ENCODE measurements at places on chromosomes 3 and 15.
A peak's percentile ranks its signal among the peaks of the same experiment; 100 is the strongest.

GRCh38 chr3:187385296-187385695 is 17.1 kb downstream of the RTP4 start:
- no peak for DNase-seq

- no peak for DNase-seq
These were observed 86.7 kb upstream of the SNRPA1 start for GRCh38 chr15:101381671-101382212.

DNA sequence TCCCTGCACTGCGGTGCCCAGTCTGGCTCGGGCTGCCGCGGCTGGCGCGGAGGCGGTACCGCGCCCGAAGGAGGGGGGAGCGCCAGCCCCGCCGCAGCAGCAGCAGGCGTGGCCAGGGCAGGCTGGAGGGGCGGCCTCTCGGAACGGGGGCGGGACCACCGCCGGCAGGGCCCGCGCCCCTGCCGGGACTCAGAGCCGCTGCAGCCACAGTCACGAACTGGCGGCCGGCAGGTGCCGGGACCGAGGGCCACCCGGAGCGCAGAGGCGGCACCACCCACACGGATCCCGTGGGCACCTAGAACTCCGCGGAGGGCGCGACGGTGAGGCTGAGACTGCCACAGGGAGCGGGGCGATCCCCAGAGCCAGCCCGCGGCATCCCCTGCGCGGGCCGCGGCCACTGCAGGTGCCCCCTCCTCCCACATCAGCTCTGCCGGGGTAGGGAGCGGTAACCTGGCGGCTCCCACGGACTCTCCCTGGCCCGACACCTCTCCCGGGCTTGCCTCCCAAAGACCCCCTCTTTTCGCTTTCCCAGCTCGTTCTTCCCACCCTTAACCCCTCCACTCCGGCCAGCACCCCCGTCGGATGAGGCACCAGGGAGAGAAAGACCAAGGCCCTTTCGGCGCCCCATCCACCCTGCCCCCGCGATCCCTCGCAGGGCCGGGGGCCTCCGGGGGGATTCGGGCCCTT is at the start of gene VWA5B2:
TSS of gene VWA5B2 (plus strand) at position 192 of the 687 bp plus-strand sequence. CDS start 944 bp downstream, outside the sequence.
- DNase-seq: peak; percentile 82

DNA sequence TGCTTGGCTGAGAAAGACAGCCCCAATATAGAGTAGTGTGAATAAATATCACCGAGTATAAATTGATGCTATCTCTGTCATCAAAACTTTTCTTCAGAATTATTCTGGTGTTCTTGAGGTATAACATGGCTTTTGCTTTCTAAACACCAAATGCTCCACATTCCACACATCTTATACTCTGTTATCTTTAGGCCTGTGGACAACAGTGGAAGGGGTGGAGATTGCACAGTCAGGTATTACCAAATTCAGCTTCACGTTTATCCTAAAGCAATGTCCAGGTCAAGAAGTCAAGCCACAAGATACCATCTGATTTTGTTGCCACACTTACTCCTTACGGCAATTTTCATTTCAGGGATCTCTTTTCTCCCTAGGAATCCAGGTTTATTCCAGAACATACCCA is 394.8 kb downstream of the SI start:
- DNase-seq: no peak

DNA sequence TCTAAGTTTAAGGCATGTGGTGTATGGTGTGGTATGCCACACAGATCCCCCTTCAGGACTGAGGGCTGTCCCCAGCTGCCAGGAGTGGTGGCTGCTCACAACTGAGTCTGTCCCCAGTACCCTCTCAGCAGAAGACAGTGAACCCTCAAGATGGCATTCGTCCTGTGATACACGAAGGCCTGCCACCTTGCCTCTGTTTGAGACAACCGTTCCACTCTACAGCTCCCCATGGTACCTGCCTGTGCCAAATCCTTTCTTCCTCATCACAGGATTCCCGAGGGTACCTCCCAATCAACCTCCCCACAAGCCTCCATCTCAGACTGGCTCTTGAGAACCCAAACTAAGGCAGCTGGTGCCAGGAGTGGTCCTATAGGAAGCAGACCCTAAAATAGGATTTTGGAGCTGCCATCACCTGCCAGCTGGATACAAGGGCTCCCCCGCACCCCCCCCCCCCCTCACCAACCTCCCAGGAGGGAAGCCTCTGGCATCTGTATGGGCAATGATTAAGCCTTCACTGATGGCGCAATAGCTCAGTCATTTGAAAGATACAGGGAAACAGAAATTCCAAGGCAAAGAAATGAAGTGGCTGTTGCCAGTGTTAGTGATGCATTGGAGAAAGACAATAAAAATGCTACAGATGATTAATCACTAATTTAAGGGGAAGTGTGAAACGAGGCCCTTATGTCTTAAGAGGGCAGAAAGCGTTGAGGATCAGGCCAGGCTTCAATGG is 230.0 kb upstream of the LYSMD4 start:
- DNase-seq: no peak

GRCh38 chr3:76949462-76949861 is 90.4 kb upstream of the ROBO2 start:
- no peak for DNase-seq

DNA sequence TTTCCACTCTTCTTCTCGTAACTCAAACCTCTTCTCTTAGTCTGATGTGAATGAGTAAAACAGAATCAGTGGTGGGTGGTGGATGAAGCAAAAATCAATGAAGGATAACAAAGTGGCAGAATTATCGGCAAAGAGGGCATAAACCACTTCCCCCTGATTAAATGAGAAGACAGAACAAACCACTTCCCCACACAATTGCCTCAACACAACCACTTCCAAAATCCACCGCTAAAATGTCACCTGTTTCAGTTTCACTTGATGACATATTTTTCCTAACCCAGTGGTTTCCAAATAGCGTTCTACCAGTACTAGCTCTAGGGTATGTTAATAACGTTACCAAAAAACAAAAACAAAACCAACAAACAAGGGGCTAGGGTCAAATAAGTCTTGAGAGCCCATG is 478.7 kb upstream of the WNT5A start:
- no peak for DNase-seq

- DNase-seq: no peak
These were observed 137.9 kb downstream of the SUCLG2 start for GRCh38 chr3:67516496-67516895.

GRCh38 chr3:156561533-156561932 is 6.6 kb upstream of the SSR3 start:
- DNase-seq: no peak

GRCh38 chr3:196147116-196147515 is 64.1 kb downstream of the ZDHHC19 start:
- no peak for DNase-seq

Measured in ELF-1 (cell line).